ENCODE measurements at places on chromosomes 4 and X. TPM values are rescaled to one million over a fixed set of nuclear protein-coding genes. Genes with fewer than 3 reads are reported as not detected.

The RADX gene
- total RNA-seq: 4.2 TPM

DNA sequence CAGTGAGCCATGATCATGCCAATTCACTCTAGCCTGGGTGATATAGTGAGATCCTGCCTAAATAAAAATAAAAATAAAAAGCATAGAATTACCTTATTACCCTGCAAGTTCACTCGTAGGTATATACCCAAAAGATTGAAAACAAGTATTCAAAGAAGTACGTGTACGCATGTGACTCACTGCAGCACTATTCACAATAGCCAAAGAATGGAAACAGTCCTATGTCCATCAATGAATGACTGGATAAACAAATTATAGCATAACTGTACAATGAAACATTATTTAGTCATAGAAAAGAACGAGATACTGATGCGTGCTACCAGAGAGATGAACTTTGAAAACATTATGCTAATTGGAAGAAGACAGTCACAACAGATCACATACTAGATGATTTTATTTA, 204.6 kb upstream of the DIAPH2 start:
- H3K4me3 ChIP-seq: no peak overlapping the region
- H3K27me3 ChIP-seq: peaks cover 20% of the 10 kb centered on the region
- H3K27ac ChIP-seq: no peak overlapping the region

DNA sequence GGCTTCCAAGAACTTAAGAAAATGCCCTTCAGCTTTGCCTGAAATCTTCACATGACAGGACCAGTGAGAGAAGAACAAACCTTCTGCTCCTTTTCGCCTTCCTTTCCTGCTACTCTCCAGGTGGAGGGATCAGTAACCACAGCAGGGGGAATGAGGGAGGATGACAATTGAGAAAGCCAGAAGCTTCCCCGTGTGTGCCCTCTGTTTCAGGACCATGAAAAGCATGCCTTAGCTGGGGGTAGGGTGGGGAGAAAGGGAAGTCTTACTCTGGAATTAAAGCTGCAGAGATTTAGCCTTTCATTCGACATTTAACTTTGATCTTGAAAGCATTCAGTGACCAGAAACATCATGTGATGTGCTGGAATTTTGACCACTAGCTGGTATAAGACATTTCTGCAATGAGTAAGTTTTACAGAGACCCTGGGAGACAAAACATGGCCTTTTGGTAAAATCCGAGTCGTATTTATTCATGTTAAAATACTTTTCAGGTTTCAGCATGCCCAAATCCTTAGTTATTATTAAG, 10.6 kb upstream of the PUDP start:
- no peaks in the 10 kb centered on the region for H3K4me1 ChIP-seq
- no peak overlapping the region for H3K27ac ChIP-seq
- H3K36me3 ChIP-seq: no peaks in the 10 kb centered on the region
- H3K4me3 ChIP-seq: no peak overlapping the region
- no peaks in the 10 kb centered on the region for H3K27me3 ChIP-seq

- peak overlapping the region; percentile 70 for H3K27ac ChIP-seq
- no peaks in the 10 kb centered on the region for H3K4me1 ChIP-seq
- no peak for DNase-seq
- peaks cover 14% of the 10 kb centered on the region for H3K27me3 ChIP-seq
Measured at GRCh38 chr4:24800325-24800895, 5.0 kb downstream of the SOD3 start.

DNA sequence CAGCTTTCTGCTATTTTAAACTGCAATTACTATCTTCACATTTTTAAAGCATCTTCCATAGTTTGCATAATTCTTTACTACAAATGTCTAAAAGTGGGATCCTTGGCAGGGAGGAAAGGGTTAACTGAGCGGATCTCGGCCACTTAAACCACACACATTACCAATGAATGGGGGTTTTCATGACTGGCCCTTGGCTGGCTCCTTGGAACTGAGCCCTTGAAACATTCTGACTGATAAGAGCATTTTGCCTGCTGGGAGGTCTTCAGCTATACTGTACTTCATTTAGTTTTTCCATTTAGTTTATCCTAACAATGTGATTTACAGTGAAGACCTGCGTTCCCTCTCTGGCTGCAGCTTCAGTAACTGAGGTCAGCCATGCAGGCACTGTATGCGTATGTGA, 31.7 kb upstream of the MFAP3L start:
- no peaks in the 10 kb centered on the region for H3K4me1 ChIP-seq
- H3K27ac ChIP-seq: no peak overlapping the region
- H3K27me3 ChIP-seq: no peaks in the 10 kb centered on the region
- no peak overlapping the region for H3K4me3 ChIP-seq
- DNase-seq: no peak

DNA sequence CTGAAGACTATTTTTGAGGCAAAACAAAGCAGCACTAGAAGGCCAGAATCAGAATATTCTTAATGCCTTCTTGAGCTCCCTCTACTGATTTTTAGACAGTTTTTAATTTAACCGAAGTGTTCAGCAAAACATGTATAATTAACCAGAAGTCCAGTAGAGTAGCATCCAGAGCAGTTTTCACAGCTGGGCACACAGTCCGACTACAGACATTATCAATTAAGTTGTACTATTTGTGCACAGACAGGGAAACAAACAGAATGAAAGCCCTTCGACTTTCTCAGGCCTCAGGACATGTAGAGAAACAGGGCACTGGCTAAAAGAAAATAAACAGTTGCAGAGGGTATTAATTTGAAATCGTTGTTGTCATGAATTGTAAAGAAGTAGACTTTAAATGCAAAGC, 11.9 kb downstream of the FSTL5 start:
- no peak for DNase-seq
- H3K4me1 ChIP-seq: no peaks in the 10 kb centered on the region
- no peak overlapping the region for H3K4me3 ChIP-seq

GRCh38 chrX:28888416-28888815, 301.2 kb downstream of the IL1RAPL1 start:
- no peaks in the 10 kb centered on the region for H3K27me3 ChIP-seq
- H3K4me1 ChIP-seq: no peaks in the 10 kb centered on the region
- no peak overlapping the region for H3K27ac ChIP-seq
- H3K4me3 ChIP-seq: no peak overlapping the region
- DNase-seq: no peak
- no peaks in the 10 kb centered on the region for H3K36me3 ChIP-seq

DNA sequence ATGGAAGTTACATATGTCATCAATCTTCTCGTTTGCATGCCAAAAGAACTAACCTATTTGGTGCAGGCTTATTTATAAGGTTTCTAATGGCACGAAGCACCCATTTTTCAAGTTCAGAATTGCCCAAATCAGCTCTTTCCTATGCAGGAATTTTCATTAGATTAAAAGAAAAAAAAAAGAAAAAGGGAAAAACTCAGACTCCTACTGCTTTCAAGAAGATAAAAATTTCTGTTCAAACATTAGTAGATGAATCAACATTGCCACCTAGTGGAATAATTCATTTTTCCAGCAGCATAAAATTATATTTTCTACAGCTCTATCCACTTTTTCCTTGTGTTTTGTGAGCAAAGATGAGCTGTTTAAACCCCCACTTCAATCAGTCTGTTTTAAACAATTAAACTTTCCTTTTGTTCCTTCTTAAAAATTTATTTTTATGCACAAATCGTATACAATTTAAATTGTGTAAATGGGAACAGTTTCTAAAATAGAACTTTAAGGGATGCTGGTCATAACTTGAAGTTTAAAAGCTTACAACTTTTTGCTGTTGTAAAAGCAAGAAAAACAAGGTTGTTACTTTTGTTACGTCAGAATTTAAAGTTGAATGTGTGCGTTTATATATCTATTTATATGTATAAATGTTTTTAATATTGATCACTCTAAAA, 309.9 kb downstream of the ARAP2 start:
- no peaks in the 10 kb centered on the region for H3K36me3 ChIP-seq
- no peaks in the 10 kb centered on the region for H3K4me1 ChIP-seq
- H3K27ac ChIP-seq: no peak overlapping the region
- no peaks in the 10 kb centered on the region for H3K27me3 ChIP-seq
- no peak for DNase-seq
- H3K4me3 ChIP-seq: no peak overlapping the region

The RNF175 gene
- 3.6 TPM for total RNA-seq

The PSAPL1 gene
- total RNA-seq: 0.15 TPM

GRCh38 chr4:52968241-52968640, 106.1 kb downstream of the RASL11B start:
- H3K4me1 ChIP-seq: no peaks in the 10 kb centered on the region
- no peak overlapping the region for H3K4me3 ChIP-seq
- H3K36me3 ChIP-seq: no peaks in the 10 kb centered on the region
- H3K27me3 ChIP-seq: no peaks in the 10 kb centered on the region
- no peak for DNase-seq
- no peak overlapping the region for H3K27ac ChIP-seq

DNA sequence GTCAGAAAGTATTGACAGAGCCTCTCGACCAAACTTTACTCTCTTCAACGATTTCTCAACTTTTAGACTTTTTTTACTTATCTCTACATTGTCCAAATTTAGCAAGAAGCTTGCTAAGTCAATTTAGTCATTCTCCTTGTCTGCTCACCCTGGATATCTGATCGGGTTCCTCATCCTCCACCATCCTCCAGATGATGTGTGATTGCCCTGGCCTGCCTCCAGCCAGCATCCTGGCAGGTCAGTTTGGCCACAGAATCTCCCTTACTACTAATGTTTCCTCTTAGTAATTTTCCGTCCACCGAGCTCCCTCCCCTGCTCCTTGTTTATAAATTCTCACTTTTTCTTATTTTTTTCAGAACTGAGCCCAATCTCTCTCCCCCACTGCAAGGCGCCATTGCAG, 167.9 kb upstream of the ZFP42 start:
- no peak overlapping the region for H3K27ac ChIP-seq
- no peaks in the 10 kb centered on the region for H3K4me1 ChIP-seq
- no peak overlapping the region for H3K4me3 ChIP-seq
- H3K27me3 ChIP-seq: no peaks in the 10 kb centered on the region
- DNase-seq: no peak

DNA sequence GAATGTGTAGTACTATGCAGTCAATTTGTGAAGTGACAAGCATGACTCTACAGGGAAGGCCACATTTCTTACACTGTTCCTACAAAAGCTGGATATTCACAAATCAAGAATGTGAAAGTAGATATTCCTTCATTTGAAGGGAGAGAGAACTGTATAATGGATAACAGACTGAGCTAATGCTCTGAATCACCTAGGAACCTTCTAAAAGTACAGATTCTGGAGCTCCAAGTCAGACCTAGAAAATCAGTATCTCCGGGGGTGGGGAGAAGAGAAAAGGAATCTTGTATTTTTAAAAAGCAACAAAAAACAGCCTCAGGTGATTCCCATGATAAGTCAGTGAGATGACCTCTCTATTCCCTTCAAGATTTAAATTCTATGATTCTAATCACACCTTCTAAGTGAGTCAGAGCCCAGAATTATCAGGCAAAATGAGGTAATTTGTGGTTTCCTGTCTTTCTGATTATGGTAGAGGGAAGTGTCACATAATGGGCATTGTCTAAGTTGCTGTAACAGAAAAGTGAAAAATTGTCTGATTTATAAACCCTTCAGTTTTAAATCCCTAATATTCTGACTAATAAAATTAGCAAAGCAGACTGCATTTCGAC, 80.9 kb downstream of the IL21 start:
- no peak for DNase-seq
- no peaks in the 10 kb centered on the region for H3K27me3 ChIP-seq
- H3K4me3 ChIP-seq: no peak overlapping the region
- H3K36me3 ChIP-seq: no peaks in the 10 kb centered on the region

The FRAS1 gene
- total RNA-seq: 6.6 TPM

DNA sequence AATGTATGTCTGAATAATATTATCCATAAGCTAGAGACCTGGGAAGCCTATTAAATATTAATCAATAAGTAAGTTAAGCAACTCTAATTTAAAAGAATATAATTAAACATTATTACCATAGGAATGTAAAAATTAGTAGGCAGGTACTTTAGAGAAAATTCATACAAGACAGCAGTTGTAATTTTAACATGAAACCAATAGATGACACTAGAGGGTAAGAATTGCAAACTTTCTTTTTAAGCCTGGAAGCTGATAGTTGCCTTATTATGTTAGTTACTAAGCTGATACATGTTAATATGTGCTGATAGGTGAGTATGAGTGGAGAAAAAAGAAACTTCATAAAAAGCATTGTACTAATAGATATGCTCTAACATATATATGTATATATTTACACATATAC, 1157.4 kb downstream of the FAM133A start:
- H3K27ac ChIP-seq: no peak overlapping the region
- H3K27me3 ChIP-seq: no peaks in the 10 kb centered on the region
- no peak overlapping the region for H3K4me3 ChIP-seq
- H3K4me1 ChIP-seq: no peaks in the 10 kb centered on the region
- no peak for DNase-seq

The RPA4 gene
- 4.3 TPM for total RNA-seq

The WDR17 gene
- 2.2 TPM for total RNA-seq

GRCh38 chrX:2185341-2186082, 315.3 kb downstream of the DHRSX start:
- H3K27ac ChIP-seq: no peak overlapping the region
- H3K27me3 ChIP-seq: no peaks in the 10 kb centered on the region
- no peak for DNase-seq
- no peak overlapping the region for H3K4me3 ChIP-seq

DNA sequence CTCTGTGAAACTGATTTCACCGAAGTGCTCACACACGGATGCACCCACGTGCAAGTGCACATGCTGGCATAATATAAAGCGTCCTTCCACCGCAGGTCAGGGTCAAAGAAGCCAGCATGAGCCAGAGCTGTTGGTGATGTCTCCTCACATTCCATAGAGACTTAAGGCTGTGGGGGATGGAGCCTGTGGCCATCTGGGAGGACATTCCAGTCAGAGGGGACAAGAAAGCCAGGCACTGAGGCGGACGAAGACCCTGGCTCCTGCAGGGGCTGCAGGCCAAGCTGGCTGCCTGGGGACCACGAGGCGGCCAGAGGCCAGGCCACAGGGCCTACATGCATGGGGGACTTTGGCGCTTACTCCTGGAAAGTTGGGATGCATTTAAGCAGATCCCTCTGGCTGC, 7.7 kb downstream of the RNF212 start:
- H3K36me3 ChIP-seq: no peaks in the 10 kb centered on the region
- no peaks in the 10 kb centered on the region for H3K27me3 ChIP-seq
- no peak for DNase-seq
- no peak overlapping the region for H3K4me3 ChIP-seq
- H3K27ac ChIP-seq: no peak overlapping the region

GRCh38 chr4:1654216-1654955, 29.7 kb downstream of the FAM53A start:
- no peak overlapping the region for H3K4me3 ChIP-seq
- H3K27ac ChIP-seq: no peak overlapping the region
- no peaks in the 10 kb centered on the region for H3K4me1 ChIP-seq
- no peaks in the 10 kb centered on the region for H3K36me3 ChIP-seq
- DNase-seq: no peak
- H3K27me3 ChIP-seq: no peaks in the 10 kb centered on the region

DNA sequence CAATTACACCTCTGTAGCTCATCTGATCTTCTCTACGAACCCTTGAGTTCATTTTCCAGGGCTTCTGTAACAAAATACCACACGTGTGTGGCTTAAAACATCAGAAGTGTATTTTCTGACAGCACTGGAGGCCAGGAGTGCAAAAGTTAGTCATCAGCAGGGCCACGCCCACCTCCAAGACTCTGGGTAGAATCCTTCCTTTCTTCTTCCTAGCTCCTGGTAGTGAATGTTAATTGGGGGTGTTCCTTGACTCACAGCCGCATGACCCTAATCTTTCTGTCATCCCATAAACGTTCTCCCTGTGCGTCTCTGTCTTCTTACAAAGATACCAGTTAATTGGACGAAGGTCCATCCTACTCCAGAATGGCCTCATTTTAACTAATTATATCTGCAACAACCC, 115.0 kb downstream of the TRIML1 start:
- H3K27ac ChIP-seq: no peak overlapping the region
- H3K4me3 ChIP-seq: no peak overlapping the region
- no peak for DNase-seq
- no peaks in the 10 kb centered on the region for H3K36me3 ChIP-seq
- no peaks in the 10 kb centered on the region for H3K4me1 ChIP-seq

Data from breast epithelium (tissue), 4 donors.